ENCODE measurements at places on chromosomes 6 and 20.

DNA sequence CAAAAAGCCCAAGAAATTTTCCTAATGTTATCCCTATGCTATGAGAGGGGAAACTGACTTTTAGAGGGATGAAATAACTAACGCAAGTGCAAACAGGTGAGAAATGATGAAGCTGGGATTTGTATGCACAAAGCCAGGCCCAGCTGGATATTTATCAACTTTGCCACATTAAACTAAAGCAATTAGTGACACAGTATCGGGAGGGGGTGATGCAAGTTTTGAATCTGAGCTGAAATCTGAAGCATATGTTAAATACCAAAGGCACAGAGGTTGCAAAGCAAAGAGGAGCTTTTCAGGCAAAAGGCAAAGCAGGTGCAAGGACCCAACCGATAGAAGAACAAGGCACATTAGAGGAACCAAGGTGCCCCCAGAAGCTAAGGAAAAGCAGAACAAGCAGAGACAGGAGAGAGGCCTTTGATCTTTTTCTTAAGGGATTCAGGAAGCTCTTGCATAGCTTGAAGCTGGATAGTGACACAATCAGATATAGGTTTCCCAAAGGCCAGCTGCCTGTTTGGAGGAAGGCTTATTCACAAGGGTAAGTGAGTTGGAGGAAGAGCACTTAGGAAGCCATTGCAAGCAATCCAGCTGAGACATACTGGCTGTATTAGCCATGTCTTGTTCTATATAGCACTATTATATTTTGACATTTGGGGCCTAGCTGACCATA, 207.5 kb downstream of the HIVEP2 start:
- no peak for DNase-seq

DNA sequence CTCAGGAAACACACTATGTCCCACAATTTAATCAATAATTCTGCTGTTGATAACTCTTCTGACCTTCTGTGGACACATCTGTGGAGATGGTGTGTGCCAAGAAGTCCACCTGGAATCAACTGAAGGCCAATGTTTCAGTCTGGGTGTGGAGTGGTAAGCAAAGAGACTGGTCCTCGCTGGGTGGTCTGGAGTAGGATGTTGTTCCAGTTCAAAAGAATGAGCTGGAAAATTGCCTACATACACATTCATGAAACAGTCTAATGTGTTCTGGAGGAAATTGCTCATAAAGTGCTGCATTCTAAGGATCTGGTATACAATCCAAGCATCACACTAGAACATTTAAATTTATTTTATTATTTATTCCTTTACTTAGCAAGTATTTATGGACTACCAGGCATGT, 33.9 kb upstream of the TBX18 start:
- no peak for DNase-seq

DNA sequence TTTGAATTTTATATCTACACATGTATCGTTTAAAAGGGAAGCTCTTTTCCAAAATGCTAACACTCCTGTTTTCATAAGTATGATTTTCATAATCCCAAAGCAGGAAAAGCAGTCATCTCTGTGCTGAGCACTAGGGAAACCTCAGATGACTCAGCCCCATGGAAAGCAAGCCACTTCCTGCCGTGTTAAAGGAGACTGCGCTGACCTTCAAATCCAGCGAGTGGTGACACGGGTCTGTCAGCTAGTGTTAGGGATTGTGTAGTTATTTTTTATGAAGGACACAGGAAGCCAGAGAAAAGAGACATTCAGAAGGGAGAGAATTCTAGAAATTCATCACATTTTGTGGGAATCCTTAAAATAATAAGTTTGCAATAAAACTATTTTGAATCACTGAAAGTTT, 57.0 kb upstream of the CD93 start:
- DNase-seq = no peak

DNA sequence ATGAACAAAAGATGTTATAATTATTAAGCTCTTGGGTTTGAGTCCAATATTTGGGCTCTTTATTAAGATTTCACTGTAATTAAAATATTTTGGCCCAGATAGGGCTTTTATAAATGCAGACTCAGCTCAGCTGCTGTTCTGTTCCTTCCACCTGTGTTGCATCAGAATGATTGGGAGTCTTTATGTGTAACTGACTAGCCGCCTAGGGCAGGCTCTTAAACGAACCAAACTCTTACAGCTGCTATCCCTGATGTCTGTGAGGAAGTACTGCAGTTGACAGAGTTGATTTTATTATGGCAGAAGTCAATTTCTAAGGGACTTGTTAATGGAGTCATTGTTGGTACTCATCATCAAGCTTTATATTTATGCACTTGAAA, 144.7 kb downstream of the MYO6 start:
- DNase-seq = no peak

DNA sequence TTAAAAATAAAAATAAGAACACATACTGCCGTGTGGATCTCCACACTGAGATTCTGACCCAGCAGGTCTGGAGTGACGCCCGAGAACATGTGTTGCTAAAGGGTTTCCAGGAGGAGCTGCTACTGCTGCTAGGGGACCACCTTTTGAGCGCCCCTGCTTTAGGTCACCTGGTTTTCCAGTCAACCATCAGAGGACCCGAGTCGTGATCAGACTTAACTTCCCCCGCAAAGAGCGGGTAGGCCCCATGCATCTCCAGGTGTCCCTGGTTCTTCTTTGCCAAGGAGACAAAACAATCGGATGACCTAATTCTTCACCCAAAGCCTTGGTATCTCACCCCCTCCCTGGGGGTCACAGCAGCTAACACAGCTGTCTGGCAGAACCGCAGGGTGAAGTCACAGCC, 51.1 kb upstream of the STX16 start:
- DNase-seq = no peak

- DNase-seq = no peak
Measured at GRCh38 chr6:167758309-167759023, 68.2 kb upstream of the AFDN start.

- DNase-seq = no peak
Measured at GRCh38 chr20:34708621-34709043, 4.5 kb downstream of the TP53INP2 start.

- no peak for DNase-seq
Measured at GRCh38 chr6:133969921-133970295, 16.9 kb downstream of the TBPL1 start.

DNA sequence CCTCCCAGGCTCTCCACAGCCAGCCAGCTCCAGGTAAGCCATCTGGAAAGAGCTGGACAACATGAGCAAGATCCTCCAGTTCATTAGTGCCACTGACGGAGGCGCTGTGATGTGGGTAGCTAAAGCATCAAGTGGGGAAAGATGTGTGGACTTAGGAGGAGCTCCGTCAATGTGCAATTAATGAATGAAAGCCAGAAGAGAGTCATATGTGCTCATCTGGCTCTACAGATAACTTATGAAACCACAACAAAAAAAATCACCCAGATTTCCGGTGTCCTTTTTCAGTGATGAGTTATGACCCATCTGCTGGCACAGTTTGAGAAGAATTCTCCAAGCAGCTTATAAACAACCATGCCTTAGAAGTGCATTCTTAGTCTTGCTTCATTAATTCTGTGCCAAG, 311.7 kb upstream of the PLCB4 start:
- DNase-seq = no peak

- no peak for DNase-seq
Measured at GRCh38 chr6:163513570-163514166, 99.2 kb downstream of the QKI start.

- DNase-seq = no peak
Measured at GRCh38 chr6:46452312-46452917, 38.8 kb downstream of the RCAN2 start.

DNA sequence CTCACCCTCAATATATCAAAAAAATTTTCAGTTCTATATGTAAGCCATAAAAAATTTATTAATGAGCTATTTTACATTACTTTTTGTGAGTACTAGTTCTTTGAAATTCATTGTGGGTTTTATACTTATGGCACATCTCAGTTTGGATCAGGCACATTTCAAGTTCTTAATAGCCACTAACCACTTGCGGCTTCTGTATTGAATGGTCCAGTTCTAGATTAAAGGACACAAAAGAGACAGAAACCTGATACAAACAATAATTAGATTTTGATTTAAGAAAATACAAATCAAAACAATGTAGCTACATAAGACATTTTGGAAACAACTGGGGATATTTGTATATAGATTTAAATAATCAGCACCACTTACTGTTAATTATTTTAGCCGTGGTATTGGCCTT, 86.6 kb upstream of the RNF24 start:
- DNase-seq = no peak

- no peak for DNase-seq
Measured at GRCh38 chr6:125747589-125748405, 1.6 kb upstream of the HEY2 start.

DNA sequence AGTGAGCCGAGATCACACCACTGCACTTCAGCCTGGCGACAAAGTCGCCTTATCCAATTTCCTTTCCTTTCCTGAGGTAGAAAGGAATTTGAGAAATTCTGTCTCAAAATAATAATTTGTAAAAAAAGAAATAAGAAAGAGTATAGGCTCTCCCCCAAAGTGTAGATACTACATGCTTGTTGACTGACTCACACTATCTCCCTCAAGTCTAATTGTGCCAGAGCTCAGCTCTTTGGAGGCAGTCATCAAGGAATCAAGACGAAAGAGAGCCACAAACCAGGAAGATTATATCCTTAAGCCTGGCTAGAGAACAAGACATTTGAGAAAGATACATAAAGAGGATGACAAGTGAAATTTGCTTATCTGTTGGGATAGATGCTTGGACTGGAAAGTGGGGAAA, 3.7 kb upstream of the FKBPL start:
- DNase-seq = no peak

GRCh38 chr6:84151669-84152068, 75.8 kb downstream of the CEP162 start:
- DNase-seq = no peak

- DNase-seq = no peak
Measured at GRCh38 chr20:15099130-15099529, 761.7 kb upstream of the FLRT3 start.

DNA sequence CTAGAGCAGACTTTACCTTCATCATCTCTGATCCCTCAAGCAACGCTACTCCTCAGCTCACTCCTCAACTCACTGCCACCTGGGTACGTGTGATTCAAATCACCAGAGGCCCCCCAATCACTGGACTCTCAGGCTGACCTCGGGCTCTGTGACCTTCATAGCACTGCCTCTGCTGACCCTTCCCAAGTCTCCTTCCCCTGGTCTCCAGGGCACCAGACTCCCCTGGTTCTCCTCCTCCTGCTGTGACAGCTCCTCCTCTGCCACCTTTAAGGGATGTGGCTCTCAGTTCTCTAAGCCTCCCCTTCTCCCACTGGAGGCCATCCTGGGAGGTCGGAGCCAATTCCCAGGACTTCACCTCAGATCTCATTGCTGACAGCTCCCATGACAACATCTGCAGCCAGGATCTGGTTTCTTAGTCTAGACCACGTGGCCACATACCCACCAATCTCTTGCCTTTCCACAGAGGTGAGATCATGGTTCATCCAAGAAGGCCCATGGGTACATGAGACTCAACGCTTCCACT, 90.4 kb downstream of the NFATC2 start:
- no peak for DNase-seq

GRCh38 chr6:160194808-160195207, 63.8 kb downstream of the SLC22A2 start:
- no peak for DNase-seq

GRCh38 chr20:8849990-8850389, 218.9 kb upstream of the PLCB4 start:
- DNase-seq = no peak

DNA sequence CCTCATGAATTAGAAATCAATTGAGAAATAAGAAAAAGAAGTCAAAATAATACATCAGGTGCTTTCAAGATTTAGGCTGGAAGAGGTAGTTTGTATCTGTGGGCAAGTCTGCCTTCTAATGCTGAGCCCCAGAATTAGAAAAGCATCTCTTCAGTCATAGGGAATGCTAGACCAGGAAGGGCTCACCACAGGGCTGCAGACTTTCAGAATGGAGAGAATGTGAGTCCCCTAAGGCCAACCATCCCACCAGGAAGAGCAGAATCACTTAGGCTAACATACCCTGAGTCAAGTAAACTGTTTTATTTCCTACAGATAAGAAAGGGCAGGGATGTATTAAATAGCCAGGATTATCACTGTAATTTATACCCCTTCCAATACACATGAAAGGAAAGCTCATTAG, 510.2 kb downstream of the RNF144B start:
- DNase-seq = no peak

DNA sequence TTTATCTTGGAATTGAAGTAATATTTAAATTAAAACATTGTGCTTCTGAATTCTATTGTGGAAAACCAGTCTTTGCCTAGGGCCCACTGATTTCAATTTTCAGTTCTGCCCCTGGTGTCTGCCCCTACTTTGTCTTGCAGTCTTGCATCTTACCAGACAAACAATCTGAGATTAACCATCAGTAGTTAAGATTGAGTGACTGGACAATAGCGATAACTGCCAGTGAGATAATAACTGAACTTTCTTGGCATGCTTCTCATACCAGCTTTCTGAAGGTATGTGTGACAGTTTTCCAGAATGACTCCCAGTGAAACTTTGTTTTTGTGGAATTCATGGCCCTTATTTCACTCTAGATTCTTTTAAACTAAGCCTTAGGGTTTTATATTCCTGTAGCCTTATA, 53.5 kb downstream of the KCNQ5 start:
- no peak for DNase-seq

DNA sequence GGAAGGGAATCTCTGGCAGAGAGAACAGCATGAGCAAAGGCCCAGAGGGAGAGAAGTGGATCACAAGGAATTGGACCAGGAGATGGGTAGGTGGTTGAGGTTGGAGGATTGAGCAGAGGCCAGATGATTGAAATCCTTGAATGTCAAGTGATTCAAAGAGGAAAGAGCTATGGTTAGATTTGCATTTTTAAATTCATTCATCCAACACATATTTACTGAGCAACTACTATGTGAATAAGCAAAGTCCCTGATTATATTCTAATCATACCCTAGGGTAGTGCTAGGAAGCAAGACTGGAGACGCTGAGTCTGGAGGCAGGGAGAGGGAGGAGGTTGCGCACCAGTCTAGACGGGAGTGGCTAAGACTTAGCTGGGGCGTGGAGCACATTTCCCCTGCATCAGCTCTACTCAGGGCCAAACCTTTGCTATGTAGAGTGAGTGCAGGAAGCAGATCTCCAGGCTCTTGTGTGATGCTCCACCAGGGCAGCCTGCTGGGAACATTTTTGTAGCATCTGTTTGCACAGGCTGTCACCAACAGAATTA, 40.2 kb downstream of the EYA2 start:
- no peak for DNase-seq

- no peak for DNase-seq
Measured at GRCh38 chr20:49306903-49307620, 29.2 kb upstream of the ZNFX1 start.

DNA sequence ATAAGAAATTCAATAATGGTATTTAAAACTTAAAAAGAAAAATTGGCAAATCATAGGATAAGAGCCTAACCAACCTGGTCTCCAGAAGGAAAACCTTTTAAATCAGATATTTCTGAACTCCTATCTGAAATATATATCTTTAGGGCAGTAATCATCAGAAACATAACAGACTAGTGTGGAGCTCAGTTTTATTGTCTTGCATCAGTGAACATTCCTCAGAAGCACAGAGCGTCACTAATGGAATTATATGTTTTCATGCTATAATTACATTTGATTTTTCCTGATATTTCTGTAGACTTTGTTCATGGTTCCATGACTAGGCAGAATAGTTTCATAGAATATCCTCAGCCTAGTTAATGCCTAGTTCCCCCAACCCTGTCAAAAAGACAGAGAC, 262.2 kb downstream of the EYA4 start:
- DNase-seq = no peak

GRCh38 chr20:53652090-53652858, 58.6 kb upstream of the ZNF217 start:
- DNase-seq = no peak
